Daoy (cell line): ENCODE measurements at places on chromosomes 11 and 22.

- DNase-seq = no peak
Observed at GRCh38 chr11:45028911-45029682, 78.4 kb upstream of the TP53I11 start.

DNA sequence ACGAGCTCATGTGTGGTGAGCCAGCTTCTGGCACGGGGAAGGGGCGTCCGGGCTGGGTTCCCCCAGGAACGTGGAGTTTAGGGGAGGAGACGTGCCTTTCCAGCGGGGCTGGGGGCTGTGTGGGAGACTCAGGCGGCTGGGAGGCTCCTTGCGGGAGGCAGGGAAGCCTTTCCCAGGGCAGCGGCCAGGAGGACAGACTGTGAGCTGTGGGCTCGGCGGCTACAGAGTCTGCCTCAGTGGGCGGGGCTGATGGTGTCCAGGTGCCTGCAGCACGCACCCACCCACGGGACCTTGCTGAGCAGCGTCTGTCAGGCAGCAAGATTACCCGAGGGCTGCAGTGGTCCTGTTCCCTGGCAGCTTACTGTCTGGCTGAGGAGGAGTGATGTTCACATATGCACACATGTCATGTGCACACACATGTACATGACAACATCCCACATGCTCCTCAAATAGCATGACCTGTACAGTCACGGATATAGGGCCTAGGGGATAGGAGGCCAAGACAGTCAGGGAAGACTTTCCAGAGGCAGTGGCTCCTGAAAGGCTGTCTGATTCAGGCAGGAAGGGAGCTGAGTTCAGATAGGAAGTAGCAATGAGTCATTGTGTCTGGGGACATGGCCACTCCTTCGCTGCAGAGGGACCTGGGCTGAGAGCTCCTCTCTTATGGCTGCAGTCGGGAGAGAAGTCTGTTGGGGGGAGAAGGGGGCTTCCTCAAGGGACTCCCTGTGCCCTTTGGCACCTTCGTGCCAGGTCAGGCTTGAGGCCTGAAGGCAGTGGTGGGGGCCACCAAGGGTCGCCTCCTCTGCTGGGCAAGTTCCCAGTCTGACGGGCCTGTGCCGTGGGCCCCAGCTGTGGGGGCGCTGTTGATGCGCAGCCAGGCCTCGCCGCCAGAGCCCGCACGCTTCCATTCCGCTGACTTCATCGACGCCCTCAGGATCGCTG, 23.3 kb upstream of the PPP6R3 start:
- peak; percentile 90 for DNase-seq

- DNase-seq = no peak
Observed at GRCh38 chr11:35066783-35067423, 72.1 kb upstream of the CD44 start.

- no peak for DNase-seq
Observed at GRCh38 chr22:50620593-50621355, 7.2 kb downstream of the ARSA start.

- DNase-seq = peak; percentile 52
Observed at GRCh38 chr11:27699242-27699925, 871 bp downstream of the BDNF start.

DNA sequence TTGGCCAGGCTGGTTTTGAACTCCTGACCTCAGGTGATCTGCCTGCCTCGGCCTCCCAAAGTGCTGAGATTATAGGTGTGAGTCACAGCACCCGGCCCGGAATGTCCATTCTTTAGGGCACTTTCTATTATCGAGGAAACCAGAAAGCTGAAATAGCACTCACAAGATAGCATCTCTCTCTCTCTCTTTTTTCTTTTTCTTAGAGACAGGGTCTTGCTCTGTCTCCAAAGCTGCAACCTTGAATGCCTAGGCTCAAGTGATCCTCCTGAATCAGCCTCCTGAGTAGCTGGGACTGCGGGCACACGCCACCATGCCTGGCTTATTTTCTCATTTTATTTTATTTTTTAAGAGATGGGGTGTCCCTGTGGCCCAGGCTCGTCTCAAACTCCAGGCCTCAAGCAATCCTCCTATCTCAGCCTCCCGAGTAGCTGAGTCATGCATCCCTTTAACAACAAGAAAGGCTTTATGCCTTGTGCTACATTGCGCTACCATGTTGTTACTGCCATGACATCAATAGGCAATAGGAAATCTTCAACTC, 7.2 kb upstream of the EED start:
- DNase-seq = no peak

GRCh38 chr11:11073996-11074395, 216.1 kb upstream of the ZBED5 start:
- no peak for DNase-seq

DNA sequence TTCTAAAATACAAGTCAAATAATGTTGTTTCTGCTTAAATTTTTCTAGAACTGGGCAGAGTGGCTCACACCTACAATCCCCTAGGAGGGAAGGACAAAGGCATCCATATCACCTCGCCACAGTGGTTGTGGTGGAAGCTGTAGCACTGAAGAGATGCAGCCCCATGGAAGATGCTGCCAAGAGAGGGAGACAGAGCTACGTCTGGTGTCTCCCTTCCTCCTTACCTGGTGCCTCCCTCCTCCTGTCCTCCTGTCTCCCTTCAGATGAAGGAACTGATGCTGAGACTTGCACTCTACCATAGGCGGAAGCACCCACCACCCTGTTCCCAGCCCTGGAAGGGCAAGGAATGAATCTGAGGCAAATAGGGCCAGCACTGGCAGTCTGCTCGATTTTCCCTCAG, 22.3 kb downstream of the MMP27 start:
- no peak for DNase-seq

- DNase-seq = no peak
Observed at GRCh38 chr11:102849311-102849710, 5.9 kb upstream of the MMP3 start.

- DNase-seq = peak; percentile 20
Observed at GRCh38 chr11:36750349-36750748, 152.3 kb upstream of the RAG2 start.

GRCh38 chr11:64453466-64453865, 94.5 kb downstream of the RPS6KA4 start:
- no peak for DNase-seq

DNA sequence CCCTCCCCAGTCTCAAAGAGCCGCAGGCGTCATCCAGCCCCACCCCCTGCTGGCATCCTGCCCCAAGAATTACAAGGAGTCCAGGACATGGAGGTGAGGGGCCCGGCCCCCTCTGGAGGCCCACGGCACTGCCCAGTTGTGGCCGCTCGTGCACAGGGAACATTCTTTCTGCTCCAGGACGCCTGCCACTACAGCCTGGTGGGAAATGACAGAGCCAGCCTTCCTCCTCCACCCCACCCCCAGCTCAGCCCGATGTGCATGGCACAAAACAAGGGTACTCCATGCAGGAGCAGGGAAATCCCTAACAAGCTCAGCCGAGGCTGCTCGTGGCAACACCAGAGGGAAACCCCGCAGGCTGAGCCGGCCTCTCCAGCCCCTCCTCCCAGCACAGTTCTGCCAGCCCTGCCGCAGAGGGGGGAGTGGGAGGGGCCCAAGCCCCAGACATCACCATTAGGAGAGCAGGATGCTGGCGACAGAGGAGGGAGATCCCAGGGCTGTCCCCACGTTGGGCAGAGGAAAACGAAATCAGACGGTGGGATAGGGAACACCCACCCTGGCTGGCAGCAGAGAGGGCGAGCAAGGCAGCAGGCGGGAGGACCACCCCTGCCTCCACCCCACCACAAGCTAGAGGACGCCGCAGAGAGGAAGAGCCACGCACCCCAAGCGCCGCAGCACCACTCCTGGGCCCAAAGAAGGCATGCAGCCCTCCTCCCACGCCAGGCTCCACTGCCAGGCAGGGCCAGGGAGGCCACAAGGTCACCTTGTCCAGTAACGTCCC, 10.0 kb downstream of the IGSF9B start:
- peak; percentile 65 for DNase-seq

DNA sequence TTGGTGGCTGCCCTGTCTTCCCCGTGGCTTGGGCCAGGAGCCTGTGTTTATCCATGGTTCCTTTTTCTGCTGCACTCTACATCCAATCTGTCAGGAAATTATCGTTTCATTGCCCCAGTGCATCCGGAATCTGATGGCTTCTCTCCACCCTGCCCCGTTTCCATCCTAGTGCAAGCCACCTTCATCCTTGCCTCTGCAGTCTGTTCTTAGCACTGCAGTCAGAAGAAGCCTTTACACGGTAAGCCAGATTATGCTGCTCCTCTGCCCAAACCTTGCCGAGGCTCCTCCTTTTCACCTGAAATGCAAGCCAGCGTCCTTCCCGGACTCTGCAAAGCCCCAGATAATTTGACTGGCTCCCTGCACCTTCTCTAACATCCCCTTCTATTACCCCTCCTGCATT, 45.1 kb downstream of the PARVG start:
- DNase-seq = no peak

- no peak for DNase-seq
Observed at GRCh38 chr22:23067691-23068090, 2.6 kb upstream of the GNAZ start.

DNA sequence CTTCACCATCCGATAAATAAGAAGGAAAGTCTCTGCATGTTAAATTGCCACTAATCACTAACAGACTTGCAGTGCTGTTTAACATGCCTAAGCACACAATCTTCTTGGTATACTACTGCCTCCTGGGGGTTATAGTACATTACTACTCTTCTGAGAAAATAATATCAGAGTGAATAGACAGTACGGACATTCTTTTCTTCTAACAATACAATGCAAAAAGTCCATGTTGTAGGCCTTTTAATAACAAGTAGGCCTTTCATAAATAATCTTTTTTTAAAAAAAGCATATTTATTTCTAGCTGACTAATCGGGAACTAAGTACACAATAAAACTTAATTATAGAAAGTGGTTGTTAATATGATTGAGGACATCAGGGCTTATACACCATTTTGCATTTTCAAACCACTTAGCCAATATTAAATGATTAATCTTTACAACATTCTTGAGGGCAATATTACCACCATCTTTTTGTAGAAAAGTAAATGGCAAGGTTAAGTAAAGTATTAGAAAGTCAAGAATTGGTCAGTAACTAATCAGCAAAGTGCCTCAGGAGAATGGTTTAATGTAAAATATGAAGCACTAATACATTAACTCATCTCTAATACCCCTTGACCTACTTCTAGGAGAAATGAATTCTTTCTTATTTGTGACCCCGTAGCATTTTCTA, 84.7 kb downstream of the TTC28 start:
- DNase-seq = peak; percentile 21

DNA sequence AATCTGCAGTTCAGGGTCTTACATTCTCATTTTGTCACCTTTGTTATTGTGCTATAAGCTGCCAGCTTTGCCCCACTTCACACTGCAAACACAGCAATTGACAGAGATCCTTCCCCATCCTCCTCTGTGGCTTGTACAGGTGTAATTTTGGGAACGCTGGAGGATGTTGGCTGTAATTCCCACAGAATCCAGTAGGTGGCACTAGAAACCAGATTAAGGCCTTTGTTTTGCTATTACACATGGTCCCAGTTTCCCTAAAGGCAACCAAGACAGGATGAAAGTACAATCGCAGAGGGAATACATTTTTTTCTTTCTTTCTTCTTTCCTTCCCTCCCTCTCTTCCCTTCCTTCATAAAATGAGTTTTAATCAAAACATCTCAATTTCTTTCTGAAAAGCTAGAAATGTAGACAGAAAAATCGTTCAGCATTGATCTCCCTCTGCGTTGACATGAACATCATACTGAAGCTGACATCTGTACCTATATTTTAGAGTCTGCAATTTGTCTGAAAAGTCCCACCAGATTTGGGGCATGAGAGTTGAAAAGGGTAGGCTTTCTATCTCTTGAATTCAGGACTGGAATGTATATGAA, 21.3 kb upstream of the NELL1 start:
- peak; percentile 37 for DNase-seq

DNA sequence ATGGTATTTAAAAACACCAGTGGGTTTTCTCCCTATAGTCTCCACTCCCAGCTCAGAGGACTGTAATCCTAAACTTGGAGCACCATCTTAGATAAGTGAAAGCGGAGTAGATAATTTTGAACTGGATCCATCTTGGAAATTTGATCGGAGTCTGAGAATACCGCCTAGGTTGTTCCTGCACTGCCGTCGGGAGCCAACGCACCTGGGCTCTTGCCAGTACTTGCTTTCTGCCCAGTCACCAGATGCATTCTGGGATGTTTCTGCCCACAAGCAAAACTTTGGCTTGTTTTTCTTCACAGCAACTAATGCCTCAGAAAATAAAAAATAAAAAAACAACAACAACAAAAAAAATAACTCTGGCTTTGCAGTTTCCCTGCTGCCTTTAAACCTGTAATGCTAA, 113.0 kb upstream of the MTMR2 start:
- no peak for DNase-seq

DNA sequence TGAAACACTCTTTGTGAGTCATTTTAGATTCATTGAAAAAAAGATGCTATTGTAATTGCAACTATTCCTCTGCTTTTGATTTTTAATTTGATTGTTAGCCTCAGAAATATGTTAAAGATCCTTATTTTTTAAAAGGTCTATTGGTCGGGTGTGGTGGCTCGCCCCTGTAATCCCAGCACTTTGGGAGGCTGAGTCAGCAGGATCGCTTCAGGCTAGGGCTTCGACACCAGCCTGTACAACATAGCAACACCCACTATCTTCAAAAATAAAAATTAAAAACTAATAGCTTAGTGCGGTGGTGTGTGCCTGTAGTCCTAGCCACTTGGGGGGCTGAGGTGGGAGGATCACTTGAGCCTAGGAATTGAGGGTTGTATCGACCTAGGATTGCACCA, 71.9 kb upstream of the MYO18B start:
- DNase-seq = no peak

GRCh38 chr11:4416306-4416705, 22.8 kb upstream of the TRIM21 start:
- no peak for DNase-seq

GRCh38 chr11:1394936-1395772, 5.4 kb downstream of the BRSK2 start:
- no peak for DNase-seq

GRCh38 chr11:126355324-126355925, at the start of gene ST3GAL4:
Gene ST3GAL4 (plus strand): TSS chr11:126355686. CDS start chr11:126406156, 50,470 bp downstream.
- peak; percentile 84 for DNase-seq

GRCh38 chr11:57567515-57568329, at the start of gene UBE2L6:
Gene UBE2L6 (minus strand): TSS chr11:57567672. CDS start chr11:57567611, 61 bp downstream.
- DNase-seq = peak; percentile 86

DNA sequence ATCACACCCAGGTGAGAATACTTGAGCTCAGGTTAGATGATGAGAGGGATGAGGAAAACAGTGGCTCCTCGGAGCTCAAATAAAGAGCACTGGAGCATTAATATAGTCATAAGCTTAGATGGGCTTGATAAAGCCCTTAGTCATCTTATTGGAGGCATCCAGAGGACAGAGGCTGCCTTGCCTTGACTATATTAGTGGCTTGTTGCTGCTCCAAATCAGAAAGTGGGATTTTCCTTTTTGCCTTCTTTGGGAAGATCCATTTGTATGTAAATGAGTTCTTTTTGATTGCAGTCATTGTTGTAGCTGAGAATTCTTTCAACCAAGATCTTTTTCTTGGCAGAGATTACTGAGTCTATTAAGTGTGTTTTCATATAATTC, 18.9 kb downstream of the ADM start:
- no peak for DNase-seq

GRCh38 chr11:60942970-60943565, 8.9 kb downstream of the SLC15A3 start:
- DNase-seq = peak; percentile 42
